Psoas muscle (tissue), 8 donors: ENCODE measurements at places on chromosomes 16 and 17. TPM values are rescaled to one million over a fixed set of nuclear protein-coding genes. Genes with fewer than 3 reads are reported as not detected.
A peak's percentile ranks its signal among the peaks of the same experiment; 100 is the strongest.

GRCh38 chr17:69857412-69857835 lies 217.6 kb upstream of the KCNJ16 start:
- peaks cover 14% of the 10 kb centered on the region for H3K4me1 ChIP-seq
- H3K27ac ChIP-seq: no peak overlapping the region
- H3K36me3 ChIP-seq: no peaks in the 10 kb centered on the region
- DNase-seq: no peak

DNA sequence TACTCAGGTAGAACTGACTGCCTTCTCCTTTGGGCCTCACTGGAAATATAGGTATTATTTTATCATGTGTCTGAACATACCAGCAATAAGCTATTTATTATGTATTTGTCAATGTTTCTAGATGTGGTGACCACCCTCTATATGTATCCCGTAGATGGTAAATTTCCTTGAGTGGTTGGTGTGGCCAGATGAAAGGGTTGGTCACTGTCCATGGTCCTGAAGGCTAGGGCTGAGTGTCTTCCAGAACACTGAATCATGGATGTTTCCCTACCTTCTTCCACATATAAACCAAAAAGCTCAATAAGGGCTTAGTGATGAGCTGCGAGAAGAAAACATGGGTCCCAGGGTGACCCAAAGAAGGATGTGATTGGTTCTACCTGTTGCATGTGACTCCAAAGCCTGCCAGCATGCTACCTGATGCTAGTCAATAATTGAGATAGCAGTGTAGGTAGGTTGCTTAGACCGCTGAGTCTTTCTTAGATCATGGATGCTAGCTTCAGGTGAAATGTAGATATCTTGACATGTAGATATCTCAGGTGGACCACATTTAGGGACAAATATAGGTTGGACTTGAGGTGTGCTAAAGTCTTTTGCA lies 150.3 kb downstream of the ASIC2 start:
- H3K4me3 ChIP-seq: no peak overlapping the region
- H3K27ac ChIP-seq: no peak overlapping the region
- no peaks in the 10 kb centered on the region for H3K4me1 ChIP-seq
- DNase-seq: no peak
- H3K27me3 ChIP-seq: no peaks in the 10 kb centered on the region

Gene CLEC18C
- not detected for total RNA-seq

GRCh38 chr17:29624586-29624985 lies 1.9 kb upstream of the CORO6 start:
- H3K4me3 ChIP-seq: no peak overlapping the region
- H3K4me1 ChIP-seq: peaks cover 58% of the 10 kb centered on the region
- DNase-seq: no peak

Gene ASPHD1
- total RNA-seq: 0.23 TPM

GRCh38 chr16:57748596-57748995 lies 13.0 kb downstream of the KATNB1 start:
- no peak for DNase-seq
- H3K4me1 ChIP-seq: no peaks in the 10 kb centered on the region
- H3K27ac ChIP-seq: no peak overlapping the region
- H3K27me3 ChIP-seq: no peaks in the 10 kb centered on the region
- H3K36me3 ChIP-seq: peaks cover 39% of the 10 kb centered on the region

DNA sequence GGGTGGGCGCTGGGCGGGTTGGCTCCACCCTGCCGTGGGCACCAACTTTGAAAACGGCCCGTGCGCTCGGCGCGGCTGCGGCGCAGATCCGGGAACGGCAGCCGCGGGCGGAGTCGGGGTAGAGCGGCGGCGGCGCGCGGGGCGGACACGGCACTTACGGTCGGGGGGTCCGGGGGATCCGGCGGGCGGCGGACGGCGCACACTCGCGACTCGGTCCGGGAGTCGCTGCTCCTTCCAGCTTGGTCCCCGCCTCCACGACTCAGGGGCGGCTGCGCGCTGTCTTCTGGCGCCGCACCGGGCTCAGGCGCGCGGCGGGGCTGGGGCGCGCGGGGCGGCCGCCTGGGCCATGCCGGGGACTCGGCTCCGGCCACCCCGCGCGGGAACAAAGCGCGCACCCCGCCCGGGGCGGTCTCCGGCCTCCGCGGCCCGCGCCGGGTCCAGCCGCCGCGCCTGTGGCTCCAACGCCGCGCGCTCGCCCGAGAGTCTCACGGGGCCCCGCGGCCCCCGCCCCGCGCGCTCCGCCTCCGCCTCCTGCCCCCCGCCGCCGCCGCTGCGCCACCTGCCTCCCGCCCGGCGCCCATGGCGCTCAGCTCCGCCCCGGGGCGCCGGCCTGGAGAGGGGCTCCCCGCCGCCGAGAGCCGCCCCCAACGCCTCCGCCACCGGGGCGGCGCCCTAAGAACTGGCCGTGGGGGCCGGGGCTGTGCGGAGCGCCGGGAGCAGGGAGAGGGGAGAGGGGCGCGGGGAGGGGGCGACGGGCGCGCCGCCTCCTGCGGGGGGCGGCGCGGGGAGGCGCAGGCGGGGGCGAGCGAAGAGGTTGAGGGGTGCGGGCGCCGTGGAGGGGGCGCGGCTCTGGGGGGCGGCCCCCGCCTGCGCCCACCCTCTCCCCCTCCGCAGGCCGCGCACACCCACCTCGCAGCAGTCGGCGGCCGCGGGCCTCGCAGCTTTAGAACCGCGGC lies 35.9 kb downstream of the CBFA2T3 start:
- H3K4me1 ChIP-seq: peaks cover 10% of the 10 kb centered on the region
- no peaks in the 10 kb centered on the region for H3K36me3 ChIP-seq
- H3K27ac ChIP-seq: peak overlapping the region; percentile 58
- peak overlapping the region; percentile 71 for H3K4me3 ChIP-seq

- H3K27me3 ChIP-seq: no peaks in the 10 kb centered on the region
- peaks cover 65% of the 10 kb centered on the region for H3K4me1 ChIP-seq
- peak overlapping the region; percentile 72 for H3K27ac ChIP-seq
- no peaks in the 10 kb centered on the region for H3K36me3 ChIP-seq
Observed at GRCh38 chr17:77126519-77126918, 14.2 kb upstream of the SEC14L1 start.
